ENCODE measurements at places on chromosomes 7 and 10. TPM values are rescaled to one million over a fixed set of nuclear protein-coding genes. Genes with fewer than 3 reads are reported as not detected.
A peak's percentile ranks its signal among the peaks of the same experiment; 100 is the strongest.

GRCh38 chr10:27561334-27561733 is 57.2 kb downstream of the RAB18 start:
- H3K27ac ChIP-seq, result no peak overlapping the region
- no peaks in the 10 kb centered on the region for H3K36me3 ChIP-seq
- H3K4me1 ChIP-seq, result no peaks in the 10 kb centered on the region
- H3K27me3 ChIP-seq, result no peaks in the 10 kb centered on the region

CFAP58 gene
- total RNA-seq, result 1.2 TPM

IDI2 gene
- not detected for total RNA-seq

DPYSL4 gene
- total RNA-seq, result 1.5 TPM

WNT8B gene
- not detected for total RNA-seq

NODAL gene
- total RNA-seq, result not detected

DNA sequence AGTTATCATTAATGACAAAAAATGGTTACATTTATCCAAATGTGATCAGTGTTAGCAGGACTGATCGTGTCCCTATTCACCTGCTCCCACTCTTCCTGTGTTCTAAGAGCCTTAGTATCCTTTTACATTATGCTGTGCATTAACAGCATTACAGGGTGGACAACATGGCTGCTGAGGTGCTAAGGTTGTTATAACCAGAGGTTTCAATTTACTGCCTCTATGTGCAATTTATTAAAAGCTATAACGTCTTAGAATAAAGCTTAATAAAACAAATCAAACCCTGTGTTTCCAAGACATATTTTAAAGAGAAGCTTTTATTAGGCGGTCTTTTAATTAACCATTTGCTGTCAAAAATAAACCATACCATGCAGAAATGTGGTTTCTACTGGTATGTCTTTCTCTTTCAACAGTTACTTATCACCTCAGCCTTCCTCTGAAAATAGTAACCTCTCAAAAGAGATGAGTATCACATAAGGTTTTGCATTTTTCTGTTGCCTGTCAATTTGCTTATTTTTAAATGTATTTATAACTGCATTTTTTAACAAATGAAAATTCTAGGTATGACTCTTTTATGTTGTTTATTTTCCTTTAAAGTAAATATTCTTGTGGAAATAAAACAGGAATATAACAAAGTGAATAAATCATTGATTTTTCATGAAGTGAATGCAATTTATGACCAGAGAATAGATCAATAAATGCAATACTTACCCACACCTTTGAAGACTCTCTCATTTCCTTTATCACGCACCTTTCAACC is 849.8 kb upstream of the SORCS1 start:
- no peaks in the 10 kb centered on the region for H3K36me3 ChIP-seq
- no peaks in the 10 kb centered on the region for H3K4me1 ChIP-seq
- H3K4me3 ChIP-seq, result no peak overlapping the region
- H3K27me3 ChIP-seq, result no peaks in the 10 kb centered on the region

POMZP3 gene
- total RNA-seq, result 2.7 TPM

GRCh38 chr10:12631787-12632562 is 282.6 kb downstream of the CAMK1D start:
- H3K4me3 ChIP-seq, result no peak overlapping the region
- peaks cover 35% of the 10 kb centered on the region for H3K4me1 ChIP-seq
- H3K27me3 ChIP-seq, result no peaks in the 10 kb centered on the region
- no peaks in the 10 kb centered on the region for H3K36me3 ChIP-seq
- no peak for DNase-seq
- no peak overlapping the region for H3K27ac ChIP-seq

DNA sequence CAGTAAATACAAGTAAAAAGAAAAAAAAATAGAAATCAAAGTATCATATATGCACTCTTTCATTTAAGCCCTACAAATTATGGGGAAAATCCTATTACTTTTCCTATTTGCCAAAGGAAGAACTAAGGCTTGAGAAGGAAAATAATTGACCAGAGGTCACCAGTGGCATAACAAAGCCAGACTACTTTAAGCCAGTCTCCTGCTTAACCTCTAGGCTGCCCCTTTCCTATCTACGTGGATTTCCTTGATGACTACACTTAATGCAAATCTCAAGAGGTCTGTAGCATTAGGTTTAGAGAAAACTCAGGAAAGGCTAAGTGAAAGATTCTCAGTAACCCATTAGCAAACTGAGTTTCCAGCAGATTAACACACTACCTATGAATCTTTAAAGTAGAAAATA is 49.8 kb downstream of the TPK1 start:
- H3K36me3 ChIP-seq, result no peaks in the 10 kb centered on the region
- DNase-seq, result no peak
- H3K27ac ChIP-seq, result no peak overlapping the region
- no peak overlapping the region for H3K4me3 ChIP-seq
- no peaks in the 10 kb centered on the region for H3K4me1 ChIP-seq

NT5C2 gene
- total RNA-seq, result 238 TPM

DNA sequence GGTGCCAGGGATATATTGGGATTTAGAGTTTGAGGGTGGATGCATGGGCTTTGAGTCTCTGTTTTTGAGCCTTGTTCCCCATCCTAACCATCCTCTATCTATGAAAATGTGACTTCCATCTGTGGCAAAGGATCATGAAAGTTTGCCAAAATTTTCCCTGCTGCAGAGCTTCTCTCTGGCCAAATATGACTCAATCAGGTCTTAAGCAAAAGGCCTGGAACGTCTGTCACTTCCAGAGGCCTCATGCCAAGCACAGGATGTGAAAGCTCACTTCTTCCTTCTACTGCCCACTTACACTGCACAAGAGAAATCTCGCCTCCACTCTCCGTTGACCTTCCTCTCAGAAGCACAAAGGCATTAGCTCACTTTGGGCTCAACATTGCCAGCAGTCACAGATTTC is 696.9 kb upstream of the NRP1 start:
- H3K36me3 ChIP-seq, result no peaks in the 10 kb centered on the region
- no peak overlapping the region for H3K4me3 ChIP-seq
- peak; percentile 6 for DNase-seq
- no peak overlapping the region for H3K27ac ChIP-seq
- H3K4me1 ChIP-seq, result no peaks in the 10 kb centered on the region

DNA sequence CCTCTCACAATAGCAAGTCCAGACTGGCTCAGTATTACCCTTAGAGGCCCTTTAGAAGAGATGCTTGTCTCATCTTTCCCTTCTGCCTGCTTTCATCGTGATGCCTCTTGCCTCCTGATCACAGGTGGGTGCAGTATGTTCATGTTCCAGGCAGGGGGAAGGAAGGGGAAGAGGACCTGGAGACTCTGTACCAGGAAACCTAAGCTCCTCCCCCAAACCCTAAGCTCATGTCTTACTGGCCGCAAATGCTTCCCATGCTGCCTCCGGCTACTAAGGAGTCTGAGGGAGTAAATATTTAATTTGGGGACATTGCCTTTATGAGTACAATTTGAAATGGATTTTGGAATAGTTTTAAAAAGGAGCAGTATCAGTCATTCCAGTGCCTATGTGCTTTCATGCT is 192.6 kb downstream of the CDCA7L start:
- H3K36me3 ChIP-seq, result no peaks in the 10 kb centered on the region
- no peaks in the 10 kb centered on the region for H3K27me3 ChIP-seq
- no peak overlapping the region for H3K4me3 ChIP-seq
- H3K4me1 ChIP-seq, result no peaks in the 10 kb centered on the region
- H3K27ac ChIP-seq, result no peak overlapping the region
- no peak for DNase-seq

DNA sequence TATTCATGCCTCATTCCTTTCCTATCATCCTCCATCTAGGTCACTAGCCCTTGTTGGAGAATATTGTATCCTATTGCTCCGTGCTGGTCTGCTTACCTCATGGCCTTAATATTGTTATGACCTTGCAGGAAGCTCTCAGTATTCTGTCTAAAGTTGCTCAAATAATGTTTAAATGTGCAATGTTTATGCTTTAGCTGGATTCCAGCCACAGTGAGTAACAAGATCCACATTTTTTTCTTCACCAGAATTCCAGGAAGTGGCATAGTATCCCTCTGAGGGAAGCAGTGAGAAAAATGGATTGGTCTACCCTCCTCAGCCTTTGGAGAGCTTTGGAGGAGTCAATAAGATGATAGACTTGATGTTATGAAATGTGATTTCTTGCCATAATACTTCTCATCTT is 402.6 kb downstream of the NRG3 start:
- no peak overlapping the region for H3K4me3 ChIP-seq
- no peaks in the 10 kb centered on the region for H3K27me3 ChIP-seq
- H3K4me1 ChIP-seq, result no peaks in the 10 kb centered on the region
- DNase-seq, result no peak
- no peak overlapping the region for H3K27ac ChIP-seq

ASB10 gene
- total RNA-seq, result not detected

MYO3A gene
- 2.5 TPM for total RNA-seq

GPR158 gene
- 1.0 TPM for total RNA-seq

PLCE1 gene
- 29.8 TPM for total RNA-seq

DNA sequence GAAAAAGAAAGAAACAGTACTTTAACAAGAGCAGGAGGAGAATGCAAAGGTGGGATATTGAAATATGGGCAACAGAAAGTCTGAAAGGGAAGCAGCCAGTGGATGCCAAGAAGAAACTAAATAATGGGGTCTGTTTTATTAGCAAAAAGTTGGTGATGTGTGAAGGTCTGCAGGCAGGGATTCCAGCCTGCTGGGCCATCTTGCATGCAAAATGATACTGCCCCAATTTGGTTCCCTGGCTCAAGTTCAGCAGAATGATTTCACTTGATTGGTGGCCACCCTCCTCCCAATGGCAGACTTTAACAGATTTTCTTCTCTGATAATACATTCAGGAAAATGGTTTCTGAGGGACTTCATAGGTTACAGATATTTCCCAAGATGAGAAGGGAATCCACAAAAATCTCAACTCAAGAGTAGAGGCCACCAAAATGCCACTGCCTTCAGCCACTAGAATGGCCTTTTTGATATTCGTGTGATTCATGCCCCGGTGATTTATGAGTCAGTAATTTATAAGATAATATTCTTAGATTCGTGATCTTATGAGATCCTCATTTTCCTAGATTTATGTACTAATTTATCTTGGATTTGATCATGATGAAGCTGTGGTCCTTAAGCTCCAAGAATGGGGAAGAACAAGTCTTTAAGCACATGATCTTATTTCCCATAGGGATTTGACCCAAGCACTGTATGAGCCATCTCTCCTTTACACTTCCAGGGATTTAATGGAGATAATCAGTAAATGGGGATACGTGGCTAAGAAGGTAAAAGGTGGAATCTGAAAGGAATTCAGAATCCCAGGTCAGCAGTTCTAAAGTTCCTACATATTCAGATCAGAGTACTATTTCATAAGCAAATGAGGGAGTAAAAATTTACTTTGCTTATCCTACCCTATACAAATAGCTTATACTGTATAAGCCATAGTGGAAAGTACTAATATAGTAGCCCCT is 32.3 kb upstream of the ADD3 start:
- no peak for DNase-seq
- H3K4me1 ChIP-seq, result peaks cover 11% of the 10 kb centered on the region
- no peaks in the 10 kb centered on the region for H3K27me3 ChIP-seq
- H3K36me3 ChIP-seq, result no peaks in the 10 kb centered on the region
- no peak overlapping the region for H3K27ac ChIP-seq
- H3K4me3 ChIP-seq, result no peak overlapping the region

DNA sequence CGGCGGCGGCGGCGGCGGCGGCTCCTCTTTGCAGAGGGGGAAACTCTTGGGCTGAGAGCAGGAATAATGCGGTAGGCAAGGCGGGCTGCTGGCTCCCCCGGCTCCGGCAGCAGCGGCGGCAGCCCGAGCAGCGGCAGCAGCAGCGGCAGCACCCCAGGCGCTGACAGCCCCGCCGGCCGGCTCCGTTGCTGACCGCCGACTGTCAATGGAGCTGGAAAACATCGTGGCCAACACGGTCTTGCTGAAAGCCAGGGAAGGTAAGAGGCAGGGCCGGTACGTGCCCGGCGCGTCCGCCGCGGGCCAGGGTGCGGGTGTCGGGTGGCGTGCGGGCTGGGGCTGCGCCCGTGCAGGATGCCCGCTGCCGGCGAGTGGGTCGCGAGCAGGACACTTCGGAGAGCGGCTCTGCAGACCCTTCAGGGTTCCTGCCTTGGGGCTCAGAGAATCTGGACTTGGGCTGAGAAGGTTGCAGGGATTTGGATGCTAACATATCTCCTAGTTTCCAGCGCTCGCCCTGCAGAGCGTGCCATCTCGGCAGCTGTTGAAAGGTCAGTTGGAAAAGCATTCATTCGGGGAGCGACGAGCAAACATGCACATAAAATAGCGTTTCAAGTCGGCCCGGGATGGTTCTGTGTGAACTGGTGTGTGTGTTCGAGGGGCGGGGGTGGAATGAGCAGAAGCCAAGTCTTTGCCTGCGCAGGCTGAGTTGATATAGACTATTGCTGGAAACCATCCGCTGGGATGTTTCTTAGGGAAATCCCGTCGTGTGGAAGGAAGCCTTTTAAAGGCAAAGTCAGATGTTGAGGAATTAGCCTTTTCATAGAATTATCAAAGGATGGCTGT is 562 bp downstream of the GRK5 start:
- H3K27me3 ChIP-seq, result no peaks in the 10 kb centered on the region
- H3K27ac ChIP-seq, result peak overlapping the region; percentile 95
- H3K4me3 ChIP-seq, result peak overlapping the region; percentile 29
- no peaks in the 10 kb centered on the region for H3K36me3 ChIP-seq

LRRD1 gene
- 0.20 TPM for total RNA-seq

GRCh38 chr7:31023877-31024276 is 28.2 kb upstream of the ADCYAP1R1 start:
- no peaks in the 10 kb centered on the region for H3K27me3 ChIP-seq
- H3K4me1 ChIP-seq, result no peaks in the 10 kb centered on the region
- no peak for DNase-seq
- H3K36me3 ChIP-seq, result no peaks in the 10 kb centered on the region

GRCh38 chr7:103691291-103691690 is 245.3 kb upstream of the SLC26A5 start:
- no peaks in the 10 kb centered on the region for H3K27me3 ChIP-seq
- no peak overlapping the region for H3K27ac ChIP-seq
- no peak for DNase-seq
- no peak overlapping the region for H3K4me3 ChIP-seq

SFXN2 gene
- total RNA-seq, result 38.4 TPM

UPK3B gene
- total RNA-seq, result 1.1 TPM

GRCh38 chr10:107371801-107372200 is 207.3 kb upstream of the SORCS1 start:
- H3K36me3 ChIP-seq, result no peaks in the 10 kb centered on the region
- no peaks in the 10 kb centered on the region for H3K27me3 ChIP-seq
- no peak for DNase-seq
- no peaks in the 10 kb centered on the region for H3K4me1 ChIP-seq
- H3K27ac ChIP-seq, result no peak overlapping the region
- H3K4me3 ChIP-seq, result no peak overlapping the region

- no peaks in the 10 kb centered on the region for H3K27me3 ChIP-seq
- H3K36me3 ChIP-seq, result no peaks in the 10 kb centered on the region
- H3K4me3 ChIP-seq, result no peak overlapping the region
These were observed 153.4 kb upstream of the LRGUK start for GRCh38 chr7:133973710-133974109.

GRCh38 chr10:129078346-129078745 is 388.7 kb upstream of the MGMT start:
- no peaks in the 10 kb centered on the region for H3K27me3 ChIP-seq
- no peak for DNase-seq
- no peak overlapping the region for H3K4me3 ChIP-seq
- no peak overlapping the region for H3K27ac ChIP-seq

- no peaks in the 10 kb centered on the region for H3K36me3 ChIP-seq
- DNase-seq, result no peak
- no peak overlapping the region for H3K4me3 ChIP-seq
- no peaks in the 10 kb centered on the region for H3K27me3 ChIP-seq
- peaks cover 12% of the 10 kb centered on the region for H3K4me1 ChIP-seq
These were observed 1.9 kb downstream of the USP6NL start for GRCh38 chr10:11609492-11610093.

- H3K27me3 ChIP-seq, result no peaks in the 10 kb centered on the region
- no peak overlapping the region for H3K4me3 ChIP-seq
- no peak for DNase-seq
- no peak overlapping the region for H3K27ac ChIP-seq
- H3K4me1 ChIP-seq, result peaks cover 17% of the 10 kb centered on the region
- no peaks in the 10 kb centered on the region for H3K36me3 ChIP-seq
These were observed 25.5 kb downstream of the ZNRF2 start for GRCh38 chr7:30309842-30310435.

LIPK gene
- total RNA-seq, result not detected

PPA1 gene
- 172 TPM for total RNA-seq

SHH gene
- total RNA-seq, result not detected
